RKO (cell line): ENCODE measurements at places on chromosomes 11 and 22.
A peak's percentile ranks its signal among the peaks of the same experiment; 100 is the strongest.

GRCh38 chr11:27295928-27296327 is 67.1 kb downstream of the CCDC34 start:
- DNase-seq, result no peak

- peak; percentile 19 for DNase-seq
Measured at GRCh38 chr11:1422481-1422880, 32.7 kb downstream of the BRSK2 start.

- no peak for DNase-seq
Measured at GRCh38 chr11:26719998-26720397, 1.9 kb downstream of the SLC5A12 start.

- peak; percentile 18 for DNase-seq
Measured at GRCh38 chr11:2835296-2835695, 50.3 kb downstream of the CDKN1C start.

DNA sequence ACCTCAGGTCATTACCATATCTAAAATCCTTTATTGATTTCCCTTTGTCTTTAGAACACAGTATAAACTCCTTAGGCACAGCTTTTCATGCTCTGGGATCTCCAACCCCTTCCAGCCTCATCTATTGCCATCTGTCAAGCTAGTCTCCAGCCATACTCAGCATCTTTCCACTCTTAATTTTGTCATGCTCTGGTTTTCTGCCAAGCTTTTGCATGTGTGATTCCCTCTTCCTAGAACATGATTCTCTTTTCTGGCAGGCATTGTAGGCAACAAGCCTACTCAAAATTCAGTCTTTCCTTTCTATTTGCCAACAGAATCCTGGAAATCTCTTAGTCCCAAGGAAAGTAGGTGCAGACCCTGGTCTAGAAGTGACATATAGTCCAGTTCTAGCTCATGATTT is 35.5 kb upstream of the SLC6A5 start:
- DNase-seq, result no peak
